GM23248 (cell line): ENCODE measurements at places on chromosomes 12 and 14.

DNA sequence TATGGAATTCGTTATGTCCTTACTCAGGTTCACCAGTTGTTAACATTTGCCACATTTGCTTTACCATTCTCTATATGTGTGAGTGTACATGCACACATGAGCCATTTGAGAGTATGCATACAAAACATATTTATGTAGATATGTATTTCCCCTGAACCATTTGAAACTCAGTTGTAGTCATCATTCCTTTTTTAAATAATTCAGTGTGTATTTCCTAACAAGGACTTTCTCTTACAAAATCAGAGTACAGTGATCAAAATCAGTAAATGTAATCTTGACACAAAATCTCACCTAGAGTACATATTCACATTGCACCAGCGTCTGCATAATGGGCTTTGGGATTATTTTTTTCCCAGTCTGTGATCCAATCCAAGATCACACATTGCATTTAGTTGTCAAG, 384.9 kb downstream of the DIO2 start:
- H3K4me3 ChIP-seq: no peak overlapping the region
- no peak for DNase-seq
- H3K36me3 ChIP-seq: no peaks in the 10 kb centered on the region
- no peaks in the 10 kb centered on the region for H3K27me3 ChIP-seq

- H3K36me3 ChIP-seq: no peaks in the 10 kb centered on the region
- H3K4me3 ChIP-seq: no peak overlapping the region
- H3K27ac ChIP-seq: no peak overlapping the region
- peaks cover 9% of the 10 kb centered on the region; the same call in 1 of the 2 replicates for H3K4me1 ChIP-seq
- no peaks in the 10 kb centered on the region for H3K27me3 ChIP-seq
These were observed 69.6 kb upstream of the KRAS start for GRCh38 chr12:25320123-25321006.

- no peak overlapping the region for H3K27ac ChIP-seq
- peaks cover 17% of the 10 kb centered on the region for H3K4me1 ChIP-seq
- no peaks in the 10 kb centered on the region for H3K27me3 ChIP-seq
- H3K4me3 ChIP-seq: no peak overlapping the region
These were observed 95.8 kb downstream of the STXBP6 start for GRCh38 chr14:24954037-24954699.

GRCh38 chr12:131751335-131751734, 40.4 kb downstream of the SFSWAP start:
- DNase-seq: no peak
- no peaks in the 10 kb centered on the region for H3K4me1 ChIP-seq
- no peak overlapping the region for H3K4me3 ChIP-seq
- peaks cover 27% of the 10 kb centered on the region for H3K36me3 ChIP-seq

- H3K36me3 ChIP-seq: no peaks in the 10 kb centered on the region
- no peak overlapping the region for H3K27ac ChIP-seq
- no peaks in the 10 kb centered on the region for H3K27me3 ChIP-seq
These were observed 191.9 kb downstream of the LRIG3 start for GRCh38 chr12:58728397-58728796.

- no peak overlapping the region for H3K27ac ChIP-seq
- DNase-seq: no peak
- H3K4me1 ChIP-seq: no peaks in the 10 kb centered on the region
- H3K36me3 ChIP-seq: no peaks in the 10 kb centered on the region
- H3K27me3 ChIP-seq: no peaks in the 10 kb centered on the region
These were observed 162.6 kb upstream of the PLEKHA5 start for GRCh38 chr12:18966954-18967353.

DNA sequence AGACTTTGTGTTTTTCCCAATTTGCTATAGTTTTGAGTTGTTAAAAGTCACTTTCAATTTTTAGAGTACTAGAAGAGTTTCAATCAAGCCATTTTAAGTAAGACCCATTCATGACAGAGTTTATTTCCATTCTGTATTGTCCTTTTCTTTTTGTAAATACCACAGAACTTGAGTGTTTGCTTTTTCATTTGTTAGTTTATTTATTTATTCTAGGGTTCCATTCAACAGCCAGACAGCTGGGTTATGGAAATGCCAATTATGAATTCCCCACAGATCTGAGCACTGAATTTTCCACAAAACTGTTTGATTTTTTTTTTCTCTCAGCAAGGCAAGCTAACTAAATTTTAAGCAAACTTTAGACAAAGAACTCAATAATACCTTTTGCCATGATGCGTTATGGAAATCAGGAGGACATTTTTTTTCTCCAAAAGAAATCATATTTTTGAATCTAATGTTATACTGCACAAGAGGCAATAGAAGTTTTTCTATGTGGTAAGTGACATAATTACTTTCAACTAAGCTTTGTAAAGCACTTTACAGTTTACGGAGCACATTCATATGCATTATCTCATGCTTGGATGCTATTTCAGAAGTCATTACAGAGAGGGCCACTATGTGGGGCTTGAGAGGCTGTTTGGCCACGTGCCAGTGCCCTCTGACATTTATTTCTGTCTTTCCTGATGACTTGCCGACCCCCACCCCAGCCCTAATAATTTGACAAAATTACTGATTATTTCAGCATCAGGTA, 181.5 kb downstream of the VRK1 start:
- no peak overlapping the region for H3K27ac ChIP-seq
- H3K4me1 ChIP-seq: no peaks in the 10 kb centered on the region
- H3K4me3 ChIP-seq: no peak overlapping the region
- H3K27me3 ChIP-seq: no peaks in the 10 kb centered on the region
- H3K36me3 ChIP-seq: no peaks in the 10 kb centered on the region

DNA sequence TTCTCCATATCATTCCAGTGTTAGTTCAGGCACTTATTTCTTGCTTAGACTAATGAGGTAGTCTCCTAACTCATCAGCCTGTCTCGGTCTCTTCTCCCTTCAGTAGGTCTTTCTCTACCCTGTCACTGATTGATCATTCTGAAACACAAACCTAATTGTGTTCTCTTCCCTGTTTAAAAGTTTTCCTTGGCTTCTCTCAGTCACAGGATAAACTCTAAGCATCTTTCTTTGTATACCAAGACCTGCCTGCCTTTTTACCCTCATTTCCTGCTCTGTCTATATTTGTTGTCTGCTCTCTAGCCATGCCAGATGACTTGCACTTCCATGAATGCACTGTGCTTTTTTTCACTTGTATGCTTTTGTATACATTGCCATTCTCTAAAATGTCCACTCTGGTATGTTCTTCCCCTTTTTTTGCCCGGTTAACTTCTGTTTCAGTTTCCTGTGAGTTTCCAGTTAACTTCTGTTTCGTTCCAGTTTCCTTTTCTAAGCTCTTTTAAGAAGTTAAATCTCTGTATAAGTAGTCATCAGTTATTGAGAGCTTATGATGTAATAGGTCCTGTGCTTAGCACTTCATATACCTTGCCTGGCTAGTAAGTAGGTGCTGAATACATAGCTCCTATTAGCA, 12.8 kb downstream of the DIP2B start:
- no peaks in the 10 kb centered on the region for H3K27me3 ChIP-seq
- peak; percentile 65 for DNase-seq
- peak overlapping the region; percentile 49 for H3K27ac ChIP-seq
- peaks cover 9% of the 10 kb centered on the region for H3K4me1 ChIP-seq
- peak overlapping the region; percentile 49 for H3K4me3 ChIP-seq

- no peak overlapping the region for H3K27ac ChIP-seq
- no peaks in the 10 kb centered on the region for H3K36me3 ChIP-seq
- H3K4me3 ChIP-seq: no peak overlapping the region
- no peaks in the 10 kb centered on the region for H3K4me1 ChIP-seq
- no peaks in the 10 kb centered on the region for H3K27me3 ChIP-seq
These were observed 16.0 kb upstream of the HIP1R start for GRCh38 chr12:122819209-122819785.

- no peaks in the 10 kb centered on the region for H3K4me1 ChIP-seq
- H3K27ac ChIP-seq: no peak overlapping the region
- H3K4me3 ChIP-seq: no peak overlapping the region
- DNase-seq: no peak
These were observed 9.0 kb upstream of the NKX2-1 start for GRCh38 chr14:36529062-36529461.

GRCh38 chr12:29396774-29397173, 15.8 kb upstream of the ERGIC2 start:
- no peaks in the 10 kb centered on the region for H3K36me3 ChIP-seq
- no peaks in the 10 kb centered on the region for H3K4me1 ChIP-seq
- no peak overlapping the region for H3K27ac ChIP-seq
- DNase-seq: peak; percentile 41
- H3K27me3 ChIP-seq: no peaks in the 10 kb centered on the region
- no peak overlapping the region for H3K4me3 ChIP-seq

- H3K27me3 ChIP-seq: no peaks in the 10 kb centered on the region
- H3K36me3 ChIP-seq: no peaks in the 10 kb centered on the region
- peak; percentile 9 for DNase-seq
- H3K27ac ChIP-seq: no peak overlapping the region
- no peaks in the 10 kb centered on the region for H3K4me1 ChIP-seq
These were observed 30.7 kb upstream of the MANSC4 start for GRCh38 chr12:27810756-27811155.

- H3K36me3 ChIP-seq: peaks cover 17% of the 10 kb centered on the region
- no peaks in the 10 kb centered on the region for H3K27me3 ChIP-seq
- H3K4me3 ChIP-seq: no peak overlapping the region
- H3K27ac ChIP-seq: no peak overlapping the region
- no peaks in the 10 kb centered on the region for H3K4me1 ChIP-seq
These were observed 326.0 kb downstream of the PRKD1 start for GRCh38 chr14:29601616-29602015.

- no peak overlapping the region for H3K4me3 ChIP-seq
- no peaks in the 10 kb centered on the region; the same call in 1 of the 2 replicates for H3K4me1 ChIP-seq
- H3K36me3 ChIP-seq: no peaks in the 10 kb centered on the region
- H3K27me3 ChIP-seq: no peaks in the 10 kb centered on the region
- DNase-seq: no peak
These were observed 84.1 kb downstream of the PPP1R12A start for GRCh38 chr12:79850610-79851299.

DNA sequence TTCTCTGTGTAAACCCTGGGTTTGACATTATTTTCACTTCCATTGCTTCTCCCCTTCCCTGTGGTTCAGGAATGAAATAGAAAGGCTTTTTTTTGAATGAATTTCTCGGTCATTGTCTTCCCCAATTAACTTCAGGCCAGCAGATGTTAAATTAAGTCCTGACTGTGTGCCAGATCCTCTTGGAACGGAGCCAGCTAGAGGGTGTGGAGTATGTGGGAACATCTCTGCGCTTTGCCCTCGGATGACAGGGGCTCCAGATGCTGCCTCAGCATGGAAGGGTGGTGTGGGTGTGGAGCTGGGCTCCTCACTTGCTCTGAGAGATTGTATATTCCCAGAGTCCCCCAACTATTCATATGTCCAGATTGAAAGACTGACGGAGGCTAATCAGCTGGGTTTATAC, 13.1 kb downstream of the KRT85 start:
- H3K27ac ChIP-seq: no peak overlapping the region
- no peaks in the 10 kb centered on the region for H3K36me3 ChIP-seq
- no peaks in the 10 kb centered on the region for H3K4me1 ChIP-seq
- no peak for DNase-seq
- H3K27me3 ChIP-seq: peaks cover 48% of the 10 kb centered on the region
